ENCODE measurements at places on chromosomes 16 and 17.

DNA sequence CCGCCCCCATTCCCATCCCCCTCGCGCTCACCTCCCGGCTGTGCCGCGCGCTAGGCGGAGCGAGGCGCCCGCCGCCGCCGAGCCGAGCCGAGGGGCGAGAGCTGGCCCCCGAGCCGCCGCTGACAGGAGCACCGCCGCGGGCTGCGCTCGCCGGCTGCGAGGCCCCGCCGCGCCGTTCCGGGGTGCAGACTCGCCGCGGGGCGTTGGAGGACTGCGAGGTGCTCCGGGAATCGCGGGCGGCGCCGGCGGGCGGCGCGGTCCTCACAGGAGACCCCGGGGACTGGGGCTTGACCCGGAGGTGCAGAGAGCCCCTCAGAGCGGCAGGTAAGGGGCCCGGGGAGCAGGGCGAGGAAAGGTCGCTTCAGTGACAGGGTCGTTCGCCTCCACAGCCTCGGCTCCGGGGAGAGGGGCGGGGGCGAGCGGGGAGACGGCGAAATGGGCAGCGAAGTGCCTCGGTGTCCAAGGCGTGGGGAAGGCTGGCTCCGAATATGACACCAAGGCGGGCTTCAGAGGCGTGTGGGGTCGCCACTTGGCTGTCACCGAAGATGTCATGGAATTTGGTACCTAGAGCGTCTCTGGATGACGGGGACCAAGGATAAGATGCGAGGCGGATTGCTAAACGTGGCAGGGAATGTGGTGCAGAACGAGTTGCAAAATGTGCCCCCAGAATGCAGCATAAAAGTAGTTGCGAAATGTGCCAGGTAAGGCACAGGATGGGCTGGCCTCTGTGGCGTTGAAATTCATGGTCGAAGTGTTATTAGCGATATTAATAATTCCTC, 580 bp downstream of the TANC2 start:
- peak; percentile 45 for DNase-seq

DNA sequence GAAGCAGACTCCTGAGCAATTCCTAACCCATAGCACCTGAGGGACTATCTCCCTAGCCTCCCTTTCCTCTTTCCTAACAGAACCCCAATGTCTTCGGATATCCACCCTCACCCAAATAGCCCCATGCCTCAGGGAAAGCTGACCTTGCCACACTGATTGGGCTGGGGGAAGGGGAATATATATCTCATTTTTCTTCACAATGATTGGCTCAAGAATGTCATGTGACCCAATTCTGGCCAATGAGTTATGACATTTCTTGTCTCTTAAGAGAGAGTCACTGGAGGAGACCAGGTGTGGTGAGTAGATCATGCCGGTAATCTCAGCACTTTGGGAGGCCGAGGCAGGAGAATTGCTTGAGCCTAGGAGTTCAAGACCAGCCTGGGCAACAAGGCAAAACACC, 71.9 kb upstream of the NLK start:
- no peak for DNase-seq

DNA sequence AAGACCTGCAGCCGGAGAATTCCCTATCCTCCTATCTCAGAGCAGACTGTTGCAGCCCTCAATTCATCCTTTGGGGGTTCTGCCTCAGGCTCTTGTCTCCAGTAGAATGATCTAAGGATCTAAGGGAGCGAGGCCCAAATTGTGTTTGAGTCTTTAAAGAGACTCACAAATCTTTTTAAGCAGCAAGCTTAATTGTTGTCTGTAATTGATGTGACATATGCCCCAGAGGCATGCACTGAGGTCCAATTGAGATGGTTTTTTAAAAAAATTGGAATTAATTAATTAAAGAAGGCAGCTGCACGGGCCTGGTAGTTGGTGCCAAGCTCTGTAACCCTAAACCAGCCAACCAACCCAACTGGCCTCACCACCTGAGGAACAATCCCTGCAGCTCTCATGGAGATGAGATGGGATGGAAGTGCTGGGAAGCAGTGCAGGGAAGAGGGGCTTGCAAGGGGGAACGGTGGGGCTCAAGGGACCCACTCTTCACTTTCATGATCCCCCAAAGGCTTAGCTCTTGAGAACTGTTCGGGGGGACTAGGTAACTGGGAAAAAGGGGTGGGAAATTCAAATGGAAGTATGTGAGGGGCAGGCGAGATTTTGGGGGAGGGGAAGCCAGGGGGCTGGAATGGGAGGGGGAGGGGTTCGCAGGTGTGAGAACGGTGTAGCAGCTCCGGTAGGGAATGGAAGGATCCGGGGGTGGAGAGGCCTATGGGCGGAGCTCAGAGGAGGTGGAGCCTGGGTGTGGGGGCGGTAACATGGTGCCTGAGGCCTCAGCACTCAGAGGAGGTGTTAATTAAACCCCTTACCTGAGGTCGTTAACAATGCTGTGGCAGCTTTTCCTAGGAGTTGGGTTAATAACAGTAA, 9.2 kb upstream of the ZNF652 start:
- DNase-seq, result no peak

- no peak for DNase-seq
Observed at GRCh38 chr16:83366228-83366627, 441.6 kb upstream of the HSBP1 start.

GRCh38 chr17:77504652-77505155, 363.9 kb downstream of the SEC14L1 start:
- no peak for DNase-seq

GRCh38 chr17:61465550-61466237, 13.5 kb downstream of the TBX4 start:
- no peak for DNase-seq

GRCh38 chr16:11915114-11915643, 577 bp downstream of the GSPT1 start:
- peak; percentile 35 for DNase-seq

GRCh38 chr16:1779741-1780676, 2.4 kb downstream of the SPSB3 start:
- no peak for DNase-seq

- no peak for DNase-seq
Observed at GRCh38 chr17:57480438-57481196, 224.3 kb downstream of the MSI2 start.

DNA sequence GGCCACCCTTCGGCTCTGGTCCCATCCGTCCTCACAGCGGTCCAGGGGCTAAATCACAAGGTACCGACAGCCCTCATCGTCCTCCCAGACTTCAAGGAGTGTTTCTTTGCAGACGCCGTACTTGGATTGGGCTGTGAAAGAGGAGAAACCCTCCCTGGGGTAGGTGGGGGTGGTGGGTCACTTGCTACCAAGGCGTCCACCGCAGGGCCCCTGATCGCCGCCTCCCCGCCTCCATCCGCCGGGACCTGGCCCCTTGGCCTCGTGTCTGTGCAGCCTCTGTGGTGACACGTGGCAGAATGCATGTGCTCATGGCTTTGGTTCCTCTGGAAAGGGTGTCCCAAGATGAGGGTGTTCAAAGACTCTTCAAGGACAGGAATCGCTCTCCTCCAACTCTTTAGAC, 151.4 kb downstream of the BANP start:
- DNase-seq, result no peak

GRCh38 chr17:58304750-58305486, 23.7 kb downstream of the TSPOAP1 start:
- DNase-seq, result no peak

- DNase-seq, result no peak
Observed at GRCh38 chr16:89906140-89907025, 12.3 kb upstream of the MC1R start.

DNA sequence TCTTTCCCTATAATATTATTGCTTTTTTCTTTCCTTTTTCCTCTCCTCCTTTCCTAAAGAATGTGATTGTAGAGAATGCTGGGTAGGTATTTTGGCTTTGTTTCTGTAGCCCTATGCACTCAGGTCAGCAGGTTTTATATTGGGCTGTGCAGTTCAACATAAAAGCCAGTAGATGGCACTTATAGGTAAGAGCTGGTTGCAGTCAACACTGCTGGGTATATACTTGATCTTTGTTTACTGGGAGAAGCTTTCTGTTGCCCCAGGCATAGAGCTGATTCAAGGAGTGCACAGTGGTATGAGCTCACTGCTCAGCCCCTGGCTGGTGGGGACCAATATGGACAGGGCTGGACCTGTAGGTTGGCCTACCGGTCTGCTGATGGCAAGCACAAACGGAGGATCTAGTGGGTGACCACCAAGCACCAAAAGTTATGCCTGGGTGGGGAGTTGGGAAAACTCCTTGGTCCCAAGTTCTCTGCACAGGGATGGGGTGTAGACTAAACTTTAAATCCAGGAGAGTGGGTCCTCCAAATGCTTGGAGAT, 378.9 kb downstream of the PMP22 start:
- peak; percentile 36 for DNase-seq

DNA sequence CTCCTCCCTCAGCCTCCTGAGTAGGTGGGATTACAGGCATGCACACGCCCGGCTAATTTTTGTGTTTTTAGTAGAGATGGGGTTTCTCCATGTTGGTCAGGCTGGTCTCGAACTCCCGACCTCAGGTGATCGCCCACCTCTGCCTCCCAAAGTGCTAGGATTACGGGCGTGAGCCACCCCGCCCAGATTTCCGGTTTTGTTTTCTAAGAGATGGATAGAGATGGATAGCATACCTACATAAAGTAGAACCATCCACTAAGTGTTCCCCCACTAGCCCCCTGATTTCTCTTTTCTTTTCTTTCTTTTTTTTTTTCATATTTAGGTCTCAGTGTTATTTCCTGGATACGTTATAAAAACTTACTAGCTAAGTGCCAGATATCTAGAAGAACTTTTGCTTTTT, 2.0 kb downstream of the WSB1 start:
- peak; percentile 16 for DNase-seq

- DNase-seq, result no peak
Observed at GRCh38 chr17:61981323-61981722, 53.5 kb upstream of the INTS2 start.

DNA sequence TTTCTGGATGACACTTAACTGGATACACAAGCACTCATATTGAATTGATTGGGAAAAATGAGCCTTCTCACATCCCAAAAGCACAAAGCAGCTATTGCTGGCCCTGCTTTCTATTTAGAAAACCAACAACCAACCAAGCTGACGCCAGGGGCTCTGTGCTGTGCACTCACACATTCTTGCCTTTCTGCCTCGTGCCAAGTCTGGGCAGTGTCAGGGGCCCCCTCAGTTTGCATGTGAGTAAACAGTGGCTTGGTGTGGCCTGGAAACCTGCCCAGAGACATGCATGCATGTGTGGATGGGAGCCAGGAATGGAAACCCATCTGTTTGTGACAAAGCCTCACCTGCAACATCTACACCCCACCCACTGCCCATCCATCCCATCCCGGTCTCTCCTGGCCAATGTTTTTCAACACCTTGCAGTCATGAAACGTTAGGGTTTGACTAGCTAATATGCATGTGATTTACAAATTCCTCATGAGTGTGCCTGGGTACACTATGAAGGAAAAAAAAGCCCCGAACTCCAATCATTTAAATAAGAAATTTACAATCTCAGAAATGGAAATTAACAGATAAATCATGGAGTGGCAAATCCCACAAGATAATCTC, 20.4 kb downstream of the MIEF2 start:
- DNase-seq, result no peak

DNA sequence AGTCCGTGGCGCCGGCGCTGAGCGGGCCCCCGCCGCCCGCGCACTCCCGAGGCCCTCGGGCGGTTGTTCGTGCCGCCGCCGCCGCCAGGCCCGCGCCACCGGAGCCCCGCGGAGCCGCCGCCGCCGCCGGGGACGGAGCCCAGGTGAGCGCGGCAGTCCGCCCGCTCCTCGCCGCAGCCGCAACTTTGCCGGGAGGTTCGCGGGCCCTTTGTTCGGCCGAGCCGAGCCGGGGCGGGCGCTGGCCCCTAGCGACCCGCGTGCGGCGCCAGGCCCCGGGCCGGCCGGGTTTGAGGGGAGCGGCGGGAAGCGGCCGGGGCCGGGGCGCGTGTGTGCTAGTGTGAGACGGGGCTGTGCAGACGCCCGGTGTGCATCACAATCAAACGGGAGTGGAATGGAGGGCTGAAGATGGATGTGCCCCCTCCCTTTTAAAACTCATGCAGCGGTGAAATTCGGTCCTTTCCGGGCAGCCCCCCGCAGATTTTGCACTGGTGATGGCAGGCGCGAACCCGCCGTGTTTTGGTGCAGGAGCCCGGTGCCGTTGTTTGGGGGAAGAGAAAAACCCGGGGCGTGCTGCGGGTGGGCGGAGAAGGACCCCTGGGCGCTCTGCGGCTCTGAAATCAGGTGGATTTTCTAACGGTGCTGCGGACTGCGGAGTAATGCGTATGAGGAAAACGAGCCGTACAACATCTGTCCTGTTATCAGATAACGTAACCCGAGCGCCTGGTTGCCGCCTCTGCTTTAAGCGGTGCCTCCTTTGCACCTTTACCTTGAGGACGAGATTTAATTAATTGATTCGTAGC, 823 bp downstream of the TNRC6C start:
- DNase-seq, result peak; percentile 38

DNA sequence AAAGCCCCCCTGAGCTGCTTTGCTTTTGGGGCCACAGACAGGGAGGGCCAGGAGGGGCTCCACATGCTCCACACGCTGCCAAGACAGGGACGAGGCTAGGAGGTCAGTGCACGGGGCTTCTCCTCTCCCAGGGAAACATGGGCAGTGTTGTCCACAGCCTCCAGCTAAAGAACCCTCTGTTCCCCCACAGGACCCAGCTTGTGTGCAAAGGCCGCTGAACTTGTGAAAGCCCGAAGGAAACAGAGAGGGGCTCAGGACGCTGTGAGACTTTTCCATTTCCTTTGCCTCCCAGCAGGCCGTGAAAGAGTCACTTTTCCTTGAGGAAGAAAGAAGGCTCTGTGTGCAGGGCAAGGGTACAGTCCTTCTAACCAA, 9.7 kb downstream of the CDRT4 start:
- DNase-seq, result no peak

DNA sequence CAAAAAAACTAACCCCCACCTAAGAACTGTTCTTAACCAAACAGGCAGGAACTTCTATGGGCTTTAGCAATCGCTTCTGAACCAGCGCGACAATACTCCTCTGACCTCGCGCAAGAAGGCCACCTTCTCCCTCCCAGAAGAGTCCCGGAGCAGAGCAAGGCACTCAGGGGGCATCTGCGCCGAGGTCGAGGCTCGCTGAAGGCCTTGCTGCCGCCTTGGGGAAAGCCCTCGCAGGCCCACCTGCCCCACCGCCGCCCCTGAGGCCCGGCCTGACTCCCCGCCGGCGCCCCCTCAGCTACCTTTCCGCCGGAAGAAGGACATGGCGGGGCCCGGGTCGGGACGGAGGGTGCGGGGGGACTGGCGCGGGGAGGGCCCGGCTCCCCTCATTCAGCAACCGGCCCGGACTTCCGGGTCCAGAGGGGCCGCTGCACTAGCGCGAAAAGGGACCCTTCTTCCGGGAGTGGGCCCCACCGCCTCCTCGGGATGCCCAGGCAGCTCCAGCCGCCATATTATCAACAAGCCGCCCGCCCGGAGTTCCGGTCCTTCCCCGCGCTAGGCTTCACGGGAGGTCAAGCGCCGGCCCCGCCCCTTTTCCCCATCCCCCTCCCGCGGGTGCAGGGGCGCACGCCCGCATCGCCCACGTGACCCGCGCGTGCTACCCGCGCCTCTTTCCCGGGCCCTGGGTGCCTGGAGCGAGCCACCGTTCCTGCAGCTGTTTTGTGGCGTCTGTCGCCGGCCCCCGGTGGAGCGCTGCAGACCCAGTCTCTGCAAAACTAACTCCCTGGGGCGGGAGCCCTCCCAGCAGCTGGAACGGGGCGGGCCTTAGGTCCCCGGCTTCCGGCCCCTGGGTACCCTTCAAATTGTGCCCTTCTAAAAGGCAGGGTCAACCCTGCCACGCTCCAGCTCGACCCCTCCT, at the start of gene AKAP10:
Gene AKAP10 (minus strand): TSS at position 536 of the 916 bp plus-strand sequence. CDS start 149 bp downstream, at position 387.
- DNase-seq, result peak; percentile 89
